H1 (cell line): ENCODE measurements at places on chromosomes 1 and 21. TPM values are rescaled to one million over a fixed set of nuclear protein-coding genes. Genes with fewer than 3 reads are reported as not detected.

- DNase-seq: no peak
These were observed 55.8 kb downstream of the HUNK start for GRCh38 chr21:31928656-31929055.

GRCh38 chr1:194517567-194517966 lies 1331.2 kb upstream of the B3GALT2 start:
- no peak for DNase-seq

DNA sequence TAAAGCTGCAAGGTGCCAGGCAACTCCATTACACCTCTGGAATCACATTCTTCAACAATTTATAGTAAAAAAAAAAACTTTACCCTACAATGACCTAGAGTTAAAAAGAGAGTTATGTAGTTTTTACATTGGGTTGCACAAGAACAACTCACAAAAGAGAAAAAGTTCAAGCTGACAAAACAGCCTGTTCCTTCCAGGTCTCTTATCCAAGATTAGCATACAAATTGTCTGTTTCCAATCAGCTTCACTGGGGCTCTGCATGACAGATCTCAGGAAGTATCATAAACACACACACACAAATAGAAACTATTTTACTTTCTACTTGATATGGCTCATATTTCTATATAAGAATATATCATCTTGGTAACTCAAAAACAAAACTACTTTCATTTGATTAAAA lies 154.6 kb downstream of the PCNX2 start:
- DNase-seq: no peak

DNA sequence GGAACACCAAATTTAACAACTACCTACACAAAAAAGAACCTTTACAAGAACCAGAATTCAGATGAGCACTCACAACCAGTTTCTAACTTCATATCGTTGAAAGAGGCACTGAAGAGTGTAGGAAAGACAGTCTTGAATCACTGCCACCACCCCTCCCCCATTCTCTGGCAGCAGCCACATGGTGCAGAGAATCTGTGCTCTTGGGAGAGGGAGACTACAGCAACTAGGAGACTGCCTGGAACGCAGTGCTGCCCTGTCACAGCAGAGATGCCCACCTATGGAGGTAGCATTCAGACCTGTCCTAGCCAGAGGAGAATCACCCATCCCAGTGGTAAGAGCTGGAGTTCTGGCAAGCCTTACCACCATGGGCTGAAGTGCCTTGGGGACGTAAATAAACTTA lies 7.3 kb downstream of the CCN1 start:
- no peak for DNase-seq

GRCh38 chr1:241507189-241507863 lies 12.2 kb downstream of the FH start:
- no peak for DNase-seq

GRCh38 chr1:169047074-169047473 lies 59.4 kb upstream of the ATP1B1 start:
- DNase-seq: no peak

GRCh38 chr1:39183503-39184353 lies 20.8 kb upstream of the MACF1 start:
- peak; percentile 59 for DNase-seq

- DNase-seq: no peak
These were observed 76.4 kb upstream of the IFFO2 start for GRCh38 chr1:19032701-19033514.

GRCh38 chr1:4590756-4591155 lies 63.7 kb upstream of the AJAP1 start:
- no peak for DNase-seq

Gene DHX9
- total RNA-seq: 329 and 333 TPM in 2 replicates

Gene C1orf210
- total RNA-seq: 10.6 and 12.0 TPM in 2 replicates

Gene HIVEP3
- 0.38 and 0.69 TPM in 2 replicates for total RNA-seq

Gene CRP
- not detected in 2 replicates for total RNA-seq

Gene KPRP
- not detected in 2 replicates for total RNA-seq

Gene ADAM30
- total RNA-seq: not detected in 2 replicates
